ENCODE measurements at places on chromosomes 3 and 15. TPM values are rescaled to one million over a fixed set of nuclear protein-coding genes. Genes with fewer than 3 reads are reported as not detected.
A peak's percentile ranks its signal among the peaks of the same experiment; 100 is the strongest.

GRCh38 chr15:77895742-77896141, 181.8 kb downstream of the TBC1D2B start:
- H3K36me3 ChIP-seq, result no peaks in the 10 kb centered on the region
- H3K27ac ChIP-seq, result no peak overlapping the region
- H3K4me3 ChIP-seq, result no peak overlapping the region
- H3K4me1 ChIP-seq, result no peaks in the 10 kb centered on the region
- H3K27me3 ChIP-seq, result no peaks in the 10 kb centered on the region
- no peak for DNase-seq

Gene MRPL46
- 31.3 TPM for total RNA-seq

DNA sequence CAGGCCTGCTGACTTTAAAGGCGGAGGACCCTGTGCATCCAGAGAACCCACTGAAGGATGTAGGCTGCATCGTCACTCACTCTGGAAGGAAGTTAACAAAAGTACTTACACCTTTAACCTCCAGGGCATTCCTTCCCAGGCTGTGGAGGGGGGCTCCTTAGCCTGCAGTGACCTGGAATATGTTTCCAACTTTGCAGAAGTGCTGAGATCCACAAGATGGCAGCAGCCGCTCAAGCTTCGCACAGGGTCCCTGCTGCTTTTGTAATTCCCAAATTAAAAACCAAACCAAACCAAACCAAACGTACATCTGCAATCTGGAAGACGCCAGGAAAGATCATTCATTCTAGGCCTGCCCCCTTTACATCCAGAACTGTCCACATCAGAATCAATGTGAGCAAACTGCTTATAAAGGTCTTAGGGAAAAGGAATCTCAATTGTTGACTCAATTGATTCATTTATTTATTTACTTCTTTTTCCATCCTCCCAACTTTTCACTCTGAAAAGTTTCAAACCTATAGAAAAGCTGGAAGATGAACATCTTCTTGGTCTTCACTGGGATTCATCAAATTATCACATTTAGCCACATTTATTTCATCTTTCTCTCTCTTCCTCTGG, 70.5 kb upstream of the KLHL25 start:
- no peak overlapping the region for H3K27ac ChIP-seq
- no peak overlapping the region for H3K4me3 ChIP-seq
- peak; percentile 15 for DNase-seq
- H3K4me1 ChIP-seq, result no peaks in the 10 kb centered on the region

GRCh38 chr3:188841906-188842305, 329.9 kb upstream of the TPRG1 start:
- H3K36me3 ChIP-seq, result no peaks in the 10 kb centered on the region
- no peak overlapping the region for H3K27ac ChIP-seq
- no peak overlapping the region for H3K4me3 ChIP-seq
- no peaks in the 10 kb centered on the region for H3K4me1 ChIP-seq

Gene ONECUT1
- total RNA-seq, result 0.18 TPM

GRCh38 chr15:74831813-74832495, 5.5 kb downstream of the CPLX3 start:
- H3K36me3 ChIP-seq, result no peaks in the 10 kb centered on the region
- H3K27ac ChIP-seq, result no peak overlapping the region
- no peak for DNase-seq
- no peak overlapping the region for H3K4me3 ChIP-seq
- no peaks in the 10 kb centered on the region for H3K4me1 ChIP-seq

- H3K27me3 ChIP-seq, result peaks cover 19% of the 10 kb centered on the region
- H3K27ac ChIP-seq, result no peak overlapping the region
- peak overlapping the region; percentile 21 for H3K4me3 ChIP-seq
- no peaks in the 10 kb centered on the region for H3K36me3 ChIP-seq
- peaks cover 11% of the 10 kb centered on the region for H3K4me1 ChIP-seq
- no peak for DNase-seq
Measured at GRCh38 chr3:157499342-157499963, 3.8 kb downstream of the VEPH1 start.

DNA sequence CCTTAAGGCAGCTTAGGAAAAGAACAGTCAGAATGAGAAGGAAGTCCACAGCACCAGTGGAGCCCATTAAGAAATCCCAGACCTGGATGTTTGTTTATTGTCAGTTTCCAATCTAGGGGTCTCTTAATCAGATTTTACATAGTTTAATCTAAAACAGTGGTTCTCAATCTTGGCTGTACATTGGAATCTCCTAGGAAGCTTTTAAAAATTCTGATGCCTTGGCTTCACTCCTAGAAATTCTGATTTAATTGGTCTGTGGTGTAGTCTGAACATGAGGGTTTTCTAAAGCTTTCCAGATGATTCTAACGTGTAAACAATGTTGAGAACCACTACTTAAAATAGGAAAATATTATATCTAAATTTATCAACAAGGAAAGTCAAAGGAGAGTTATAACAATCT, 56.6 kb upstream of the SPRED1 start:
- H3K27ac ChIP-seq, result no peak overlapping the region
- H3K4me1 ChIP-seq, result no peaks in the 10 kb centered on the region
- no peak overlapping the region for H3K4me3 ChIP-seq

GRCh38 chr3:66486202-66486601, 14.6 kb downstream of the LRIG1 start:
- no peak overlapping the region for H3K27ac ChIP-seq
- H3K27me3 ChIP-seq, result no peaks in the 10 kb centered on the region
- H3K4me1 ChIP-seq, result no peaks in the 10 kb centered on the region
- H3K36me3 ChIP-seq, result no peaks in the 10 kb centered on the region

- H3K4me3 ChIP-seq, result no peak overlapping the region
- peaks cover 2% of the 10 kb centered on the region for H3K4me1 ChIP-seq
- H3K36me3 ChIP-seq, result peaks cover 14% of the 10 kb centered on the region
- H3K27ac ChIP-seq, result no peak overlapping the region
- no peak for DNase-seq
- H3K27me3 ChIP-seq, result no peaks in the 10 kb centered on the region
Measured at GRCh38 chr3:132445817-132446216, 28.5 kb downstream of the DNAJC13 start.

GRCh38 chr3:71083726-71084131, 499.8 kb downstream of the FOXP1 start:
- no peak overlapping the region for H3K4me3 ChIP-seq
- H3K36me3 ChIP-seq, result no peaks in the 10 kb centered on the region
- no peaks in the 10 kb centered on the region for H3K4me1 ChIP-seq
- DNase-seq, result no peak
- no peak overlapping the region for H3K27ac ChIP-seq

DNA sequence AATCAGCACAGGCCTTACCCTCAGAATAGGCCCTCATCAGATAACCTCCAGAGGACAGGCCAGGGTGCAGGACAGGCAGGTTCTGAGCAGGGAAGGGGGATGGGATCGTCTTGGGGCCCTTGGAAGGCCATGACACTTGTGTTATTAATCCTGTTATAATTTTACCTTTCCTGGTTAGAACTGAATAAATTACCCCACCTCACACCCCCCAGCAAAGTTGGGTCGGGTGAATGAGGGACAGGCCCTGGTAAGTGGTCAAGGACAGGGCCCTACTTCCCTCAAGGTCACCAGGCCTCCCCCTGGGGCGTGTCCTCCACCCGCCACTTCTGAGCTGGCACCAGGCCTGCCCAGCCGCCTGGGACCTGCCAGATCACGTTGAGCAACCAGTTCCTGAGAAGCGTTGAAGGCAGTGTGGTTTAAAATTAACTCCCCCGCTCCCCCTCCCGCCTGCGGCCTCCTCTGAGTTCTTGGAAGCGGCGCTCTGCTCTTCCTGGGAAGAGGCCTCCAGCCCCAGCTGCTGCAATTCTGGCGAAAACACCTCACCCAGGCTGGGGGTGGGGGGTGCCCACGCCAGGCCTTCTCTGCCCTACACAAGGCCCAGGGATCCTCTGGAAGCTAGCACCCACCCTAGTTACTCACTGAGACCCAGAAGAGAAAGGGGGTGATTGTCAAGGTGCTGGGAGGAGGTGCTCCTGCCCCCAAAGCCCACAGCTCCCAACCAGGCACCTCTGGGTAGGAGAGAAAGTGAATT, 10.6 kb downstream of the CISH start:
- no peaks in the 10 kb centered on the region for H3K36me3 ChIP-seq
- no peak overlapping the region for H3K4me3 ChIP-seq
- H3K27me3 ChIP-seq, result no peaks in the 10 kb centered on the region
- DNase-seq, result no peak
- H3K4me1 ChIP-seq, result peaks cover 11% of the 10 kb centered on the region

DNA sequence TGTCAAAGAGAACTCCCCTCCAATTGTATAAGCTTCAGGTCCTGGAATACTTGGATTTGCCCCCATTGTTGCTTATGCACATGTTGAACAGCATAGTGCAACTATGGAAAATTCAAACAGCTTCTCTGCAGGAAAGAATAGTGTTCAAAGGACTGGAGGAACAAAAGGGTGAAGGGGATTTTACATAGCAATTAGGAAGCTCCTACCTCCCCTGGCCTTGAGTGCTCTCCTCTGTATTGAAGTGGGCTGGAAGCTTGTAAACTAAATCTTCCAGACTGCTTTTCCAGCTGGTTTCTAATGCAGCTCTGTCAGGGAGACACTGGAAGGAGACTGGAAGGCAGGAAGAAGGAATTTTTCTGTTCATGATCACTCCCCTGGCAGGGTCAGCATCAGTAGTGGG, 7.2 kb upstream of the ELP6 start:
- no peaks in the 10 kb centered on the region for H3K36me3 ChIP-seq
- no peaks in the 10 kb centered on the region for H3K27me3 ChIP-seq
- H3K4me3 ChIP-seq, result no peak overlapping the region
- H3K27ac ChIP-seq, result no peak overlapping the region
- no peaks in the 10 kb centered on the region for H3K4me1 ChIP-seq

DNA sequence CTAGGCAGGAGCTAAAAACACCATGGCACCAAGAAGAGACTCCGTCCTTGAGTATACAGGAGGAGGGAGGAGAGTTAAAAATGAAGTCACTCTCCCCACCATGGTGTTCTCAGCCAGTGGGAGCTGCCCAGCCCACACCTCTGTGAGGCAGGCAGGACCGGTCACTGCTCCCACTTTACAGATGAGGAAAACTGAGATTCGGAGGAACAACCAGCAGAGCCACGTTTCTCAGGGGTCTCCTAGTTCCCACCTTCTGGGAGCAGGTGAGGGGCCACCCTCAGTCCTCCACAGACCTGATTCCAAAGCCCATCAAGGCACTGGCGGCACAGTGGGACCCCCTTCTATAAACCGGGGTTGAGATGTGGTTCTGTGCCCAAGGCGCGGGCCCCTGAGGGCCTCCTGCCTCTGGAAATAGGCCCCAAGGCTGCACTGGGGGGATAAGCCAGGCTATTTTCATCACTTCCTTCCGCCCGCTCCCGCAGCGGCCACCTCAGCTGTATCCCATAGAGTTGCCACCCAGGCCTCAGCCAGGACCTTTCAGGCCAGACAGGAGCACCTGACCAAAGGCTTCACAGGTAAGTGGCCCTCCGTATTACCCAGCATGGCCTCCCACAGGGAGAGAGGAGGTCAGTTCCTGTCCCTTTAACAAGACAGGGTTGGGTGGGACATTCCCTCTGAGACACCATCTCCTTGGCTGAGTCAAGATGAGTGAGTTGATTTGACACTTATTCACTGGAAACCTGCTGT, at the start of gene GP9:
GP9 (plus strand) TSS at position 504 of the 747 bp plus-strand sequence. CDS start 961 bp downstream, outside the sequence.
- H3K36me3 ChIP-seq, result no peaks in the 10 kb centered on the region
- H3K27me3 ChIP-seq, result no peaks in the 10 kb centered on the region
- no peak for DNase-seq
- no peak within 1 kb of the TSS for H3K4me3 ChIP-seq
- H3K4me1 ChIP-seq, result peaks cover 12% of the 10 kb centered on the region

DNA sequence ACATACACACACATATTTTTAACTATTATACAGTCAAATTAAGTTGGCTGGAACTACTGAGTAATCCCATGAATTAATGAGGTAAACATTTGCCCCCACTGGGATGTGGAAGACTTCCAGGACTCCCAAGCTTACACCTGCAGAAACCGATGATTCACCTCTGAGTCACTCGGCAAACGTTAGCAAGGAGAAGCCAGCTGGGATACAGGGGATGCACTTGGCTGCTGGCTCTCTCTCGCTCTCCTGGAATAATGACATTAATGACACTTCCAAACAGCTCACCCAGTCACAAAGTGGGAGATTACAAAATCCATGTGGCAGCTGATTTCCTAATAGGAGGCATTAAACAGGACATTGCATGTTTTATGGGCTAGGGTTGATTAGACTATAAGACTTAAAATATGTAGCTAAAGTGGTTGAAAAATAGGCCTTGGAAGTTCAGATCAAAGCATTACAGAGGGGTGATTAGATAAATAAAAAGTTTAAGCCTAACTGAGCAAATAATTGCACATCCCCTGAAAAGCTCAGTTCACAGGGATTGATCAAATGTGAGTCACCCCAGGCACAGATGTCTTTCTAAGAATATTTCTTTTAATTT, 500.9 kb downstream of the SOX2 start:
- DNase-seq, result peak; percentile 97
- H3K4me1 ChIP-seq, result peaks cover 24% of the 10 kb centered on the region
- no peaks in the 10 kb centered on the region for H3K36me3 ChIP-seq
- H3K4me3 ChIP-seq, result no peak overlapping the region
- no peaks in the 10 kb centered on the region for H3K27me3 ChIP-seq

GRCh38 chr3:120280026-120280425, 5.0 kb downstream of the GPR156 start:
- no peak overlapping the region for H3K4me3 ChIP-seq
- H3K4me1 ChIP-seq, result peaks cover 3% of the 10 kb centered on the region
- no peak for DNase-seq
- no peak overlapping the region for H3K27ac ChIP-seq
- H3K27me3 ChIP-seq, result peaks cover 14% of the 10 kb centered on the region
- H3K36me3 ChIP-seq, result no peaks in the 10 kb centered on the region

DNA sequence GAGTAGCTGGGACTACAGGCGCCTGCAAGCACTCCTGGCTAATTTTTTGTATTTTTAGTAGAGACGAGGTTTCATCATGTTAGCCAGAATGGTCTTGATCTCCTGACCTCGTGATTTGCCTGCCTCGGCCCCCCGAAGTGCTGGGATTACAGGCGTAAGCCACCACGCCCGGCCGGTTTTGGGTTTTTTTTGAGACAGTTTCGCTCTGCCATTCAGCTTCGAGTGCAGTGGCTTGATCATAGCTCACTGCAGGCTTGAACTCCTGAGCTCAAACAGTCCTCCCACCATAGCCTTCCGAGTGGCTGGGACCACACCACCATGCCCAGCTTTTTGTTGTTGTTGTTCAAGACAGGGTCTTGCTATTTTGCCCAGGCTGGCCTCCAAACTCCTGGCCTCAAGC, 16.0 kb upstream of the SCAP start:
- H3K27me3 ChIP-seq, result no peaks in the 10 kb centered on the region
- H3K4me1 ChIP-seq, result no peaks in the 10 kb centered on the region
- no peak overlapping the region for H3K27ac ChIP-seq
- H3K4me3 ChIP-seq, result no peak overlapping the region
- no peak for DNase-seq

Gene THRB
- total RNA-seq, result 3.9 TPM

Gene ACP3
- total RNA-seq, result not detected

DNA sequence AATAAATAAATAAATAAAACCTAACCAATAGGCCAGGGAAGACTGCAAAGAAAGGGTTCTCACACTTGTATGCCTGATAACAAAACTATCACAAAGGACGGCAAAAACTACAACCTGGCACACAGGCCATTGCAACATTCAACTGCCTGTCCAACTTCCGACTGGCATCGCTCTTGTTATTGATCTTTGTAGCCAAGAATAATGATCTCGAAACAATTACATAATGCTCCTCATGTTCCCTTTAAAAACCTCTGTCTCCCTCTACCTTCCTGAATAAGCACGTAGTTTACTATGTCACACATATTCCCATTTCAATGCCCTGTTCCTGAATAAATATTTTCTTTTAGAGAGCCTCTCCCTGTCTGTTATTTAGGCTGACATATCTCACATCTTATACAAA, 74.3 kb downstream of the B3GNT5 start:
- DNase-seq, result no peak
- H3K27me3 ChIP-seq, result no peaks in the 10 kb centered on the region
- no peak overlapping the region for H3K27ac ChIP-seq
- H3K4me3 ChIP-seq, result no peak overlapping the region
- no peaks in the 10 kb centered on the region for H3K36me3 ChIP-seq
- H3K4me1 ChIP-seq, result no peaks in the 10 kb centered on the region
